ENCODE measurements at places on chromosomes 3 and 15.

GRCh38 chr3:138241061-138241460 is 54.0 kb downstream of the ARMC8 start:
- DNase-seq, result no peak

DNA sequence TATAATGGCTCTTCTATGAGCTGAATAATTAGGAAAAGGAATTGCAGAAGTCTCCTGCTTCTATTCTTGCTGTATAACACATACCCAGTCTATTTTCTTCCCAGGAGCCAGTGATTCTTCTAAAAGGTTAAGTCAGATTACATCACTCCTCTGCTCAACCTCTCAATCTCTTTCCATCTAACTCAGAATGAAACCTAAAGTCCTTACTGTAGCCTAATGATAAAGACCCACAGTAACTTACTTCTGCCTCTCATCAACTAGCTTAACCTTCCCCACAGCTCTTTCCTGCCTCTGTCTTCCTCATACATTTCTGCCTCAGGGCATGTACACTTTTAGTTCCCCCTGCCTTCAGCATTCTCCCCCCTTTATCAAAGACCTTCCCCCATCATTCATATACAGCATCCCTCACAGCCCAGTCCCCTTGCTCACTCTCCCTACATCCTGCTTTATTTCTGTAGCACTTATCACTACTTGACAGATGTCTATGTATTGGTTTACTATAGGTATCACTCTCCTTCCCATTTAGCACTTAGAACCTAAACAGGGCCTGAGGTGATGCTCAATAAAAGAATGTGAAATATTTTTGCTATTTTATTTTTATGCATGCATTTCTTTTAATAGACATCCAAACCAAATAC is 28.5 kb upstream of the CMTM6 start:
- no peak for DNase-seq

DNA sequence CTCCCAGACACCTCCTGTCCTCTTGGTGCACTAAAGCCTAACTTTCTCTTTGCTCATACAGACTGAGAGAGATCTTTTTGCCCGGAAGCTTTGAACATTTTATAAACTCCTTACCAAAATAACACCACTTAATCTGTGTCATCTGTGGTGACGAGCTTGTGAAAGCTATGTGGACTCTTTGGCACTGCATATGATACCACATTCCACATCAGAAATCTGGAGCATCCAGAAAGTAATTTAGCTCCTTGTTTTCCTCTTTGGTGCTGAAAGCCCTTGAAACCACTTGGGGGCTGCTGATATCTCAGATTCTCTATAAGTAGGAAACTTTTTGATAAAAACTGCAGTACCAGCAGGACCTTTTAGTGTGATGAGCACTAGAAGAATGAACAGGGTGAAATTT is 128.3 kb downstream of the ALCAM start:
- DNase-seq, result no peak

- no peak for DNase-seq
These were observed 63.7 kb downstream of the ALCAM start for GRCh38 chr3:105430455-105430854.

GRCh38 chr3:128182656-128183055 is 29.4 kb downstream of the EEFSEC start:
- no peak for DNase-seq

GRCh38 chr3:10273702-10274305 is 18.9 kb downstream of the GHRL start:
- DNase-seq, result no peak

- DNase-seq, result no peak
These were observed 46.2 kb upstream of the PLCL2 start for GRCh38 chr3:16838561-16838960.

GRCh38 chr3:85875589-85875988 is 916.8 kb downstream of the CADM2 start:
- DNase-seq, result no peak

DNA sequence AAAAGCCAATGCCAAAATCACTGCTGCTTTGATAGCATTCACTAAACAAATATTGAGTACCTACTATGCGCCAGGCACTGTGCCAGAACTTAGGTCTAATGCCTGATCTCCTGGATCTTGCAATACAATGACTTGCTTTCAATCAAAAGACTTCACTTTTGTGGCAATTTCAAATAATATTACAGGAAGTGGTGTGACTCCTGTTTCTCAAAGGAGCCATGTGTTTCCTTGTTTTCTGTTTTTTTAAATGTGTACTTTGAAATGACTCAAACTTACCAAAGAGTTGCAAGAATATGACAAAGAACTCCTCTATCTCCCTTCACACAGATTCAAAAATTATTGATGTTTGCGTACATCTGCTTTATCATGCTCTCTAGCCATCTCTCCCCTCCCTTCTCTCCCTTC is 18.3 kb downstream of the OSBPL10 start:
- DNase-seq, result no peak

GRCh38 chr15:94829887-94830884 is 598.8 kb downstream of the MCTP2 start:
- no peak for DNase-seq
